Calu3 (cell line): ENCODE measurements at places on chromosomes 6 and 20. TPM values are rescaled to one million over a fixed set of nuclear protein-coding genes. Genes with fewer than 3 reads are reported as not detected.

DNA sequence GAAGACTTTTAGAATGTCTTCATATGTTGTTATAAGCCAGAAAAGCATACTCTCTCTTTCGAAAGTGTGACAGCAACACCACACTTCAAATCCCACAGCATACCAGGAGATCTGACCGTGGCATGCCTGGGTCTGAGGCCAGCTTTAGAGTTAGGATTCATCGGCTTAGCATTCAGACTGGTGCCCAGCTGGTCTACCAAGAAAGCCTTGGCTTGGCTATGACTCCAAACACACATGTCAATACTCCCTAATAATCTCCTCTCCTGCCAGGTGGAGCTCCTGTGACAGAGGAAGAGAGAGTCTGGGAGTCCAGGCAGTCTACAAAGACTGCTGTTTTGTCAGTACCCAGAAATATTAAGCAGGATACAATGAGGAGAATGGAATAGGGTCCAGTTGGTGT, 77.1 kb upstream of the MAN1A1 start:
- no peaks in the 10 kb centered on the region for H3K36me3 ChIP-seq
- no peak overlapping the region for H3K27ac ChIP-seq
- H3K27me3 ChIP-seq, result no peaks in the 10 kb centered on the region
- DNase-seq, result no peak

The RHAG gene
- total RNA-seq, result not detected in 2 replicates

GRCh38 chr20:50516180-50516934, 6.2 kb downstream of the PTPN1 start:
- peaks cover 3% of the 10 kb centered on the region for H3K36me3 ChIP-seq
- no peak for DNase-seq
- H3K4me3 ChIP-seq, result no peak overlapping the region
- no peaks in the 10 kb centered on the region for H3K27me3 ChIP-seq

The MCM8 gene
- total RNA-seq, result 18.4 and 20.6 TPM in 2 replicates

The OR12D3 gene
- total RNA-seq, result not detected in 2 replicates

The SYTL3 gene
- total RNA-seq, result 14.2 and 15.0 TPM in 2 replicates

The ZNF391 gene
- 3.7 and 4.6 TPM in 2 replicates for total RNA-seq

GRCh38 chr6:113317891-113318574, 539.1 kb upstream of the MARCKS start:
- no peaks in the 10 kb centered on the region for H3K36me3 ChIP-seq
- DNase-seq, result no peak
- no peak overlapping the region for H3K27ac ChIP-seq
- H3K27me3 ChIP-seq, result no peaks in the 10 kb centered on the region

DNA sequence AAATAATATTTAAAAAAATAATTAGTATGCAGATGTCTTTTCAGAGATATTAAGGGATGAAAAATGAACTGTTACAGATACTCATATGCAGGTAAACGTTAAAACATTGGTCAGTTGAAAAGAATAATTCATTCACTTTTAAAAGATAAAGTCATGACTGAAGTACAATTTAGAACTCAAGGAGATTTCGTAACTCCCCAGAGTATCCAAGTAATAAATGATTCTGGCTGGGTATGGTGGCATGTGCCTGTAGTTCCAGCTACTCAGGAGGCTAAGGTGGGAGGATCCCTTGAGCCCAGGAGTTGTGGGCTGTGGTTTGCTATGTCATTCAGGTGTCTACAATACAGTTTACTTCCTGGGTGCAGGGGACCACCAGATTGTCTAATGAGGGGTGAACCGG, 122.3 kb upstream of the TMEM181 start:
- no peak overlapping the region for H3K4me3 ChIP-seq
- no peak overlapping the region for H3K27ac ChIP-seq
- DNase-seq, result no peak
- H3K36me3 ChIP-seq, result peaks cover 5% of the 10 kb centered on the region
- H3K4me1 ChIP-seq, result no peaks in the 10 kb centered on the region

The FAXC gene
- 0.83 and 1.5 TPM in 2 replicates for total RNA-seq

The TRIM40 gene
- 0.29 TPM in 1 of 2 replicates, not detected in the other for total RNA-seq

The CDC5L gene
- 39.2 and 43.4 TPM in 2 replicates for total RNA-seq
